Stimulated activated CD8-positive, alpha-beta memory T cell treated with anti-CD3 and anti-CD28 coated beads, Interleukin-7, amount 100 ng/mL, for 4 hours (primary cell): ENCODE measurements at places on chromosomes 5 and 9.

GRCh38 chr5:108531367-108532128 lies 149.7 kb upstream of the FBXL17 start:
- DNase-seq: no peak

GRCh38 chr9:83932011-83932410 lies 10.8 kb upstream of the KIF27 start:
- no peak for DNase-seq

DNA sequence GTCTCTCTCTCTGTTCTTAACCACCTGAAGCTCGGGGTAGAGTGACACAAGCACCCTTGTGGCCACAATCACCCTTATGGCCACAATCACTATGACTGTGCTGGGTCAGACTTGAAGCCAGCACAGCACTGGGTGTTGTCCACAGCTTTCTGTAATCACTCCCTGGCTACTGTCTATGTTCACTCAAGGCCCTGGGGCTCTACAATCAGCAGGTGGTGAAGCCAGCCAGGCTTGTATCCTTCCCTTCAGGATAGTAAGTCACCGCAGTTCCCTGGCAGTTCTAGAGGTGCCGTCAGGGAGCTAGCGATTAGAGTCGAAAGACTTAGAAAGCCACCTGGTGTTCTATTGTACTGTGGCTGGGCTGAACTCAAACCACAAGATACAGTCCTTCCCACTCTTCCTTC lies 44.2 kb downstream of the GDA start:
- no peak for DNase-seq

GRCh38 chr9:71306134-71306533 lies 184.7 kb upstream of the TRPM3 start:
- no peak for DNase-seq

GRCh38 chr5:43117092-43117491 lies 3.6 kb upstream of the ZNF131 start:
- DNase-seq: no peak

DNA sequence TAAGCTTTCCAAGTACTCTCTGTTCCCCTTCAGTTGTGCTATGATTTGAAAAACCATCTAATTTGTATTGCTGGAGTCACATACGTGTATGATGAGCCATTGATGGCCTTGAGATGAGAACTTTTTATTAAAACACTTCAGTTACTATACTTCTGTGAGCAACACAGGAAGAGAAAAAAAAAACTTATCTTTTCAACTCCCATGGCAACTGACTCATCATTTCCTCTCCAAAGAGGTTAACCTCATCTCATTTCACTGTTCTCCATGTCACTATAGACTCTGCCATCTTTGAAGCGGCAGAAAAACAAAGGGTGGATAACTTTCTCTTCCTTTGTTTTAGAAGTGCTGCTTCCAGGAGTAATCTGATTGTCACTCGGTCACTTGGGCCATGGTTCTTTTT lies 104.3 kb upstream of the PCSK1 start:
- DNase-seq: no peak

GRCh38 chr5:161305601-161306000 lies 240.9 kb downstream of the GABRB2 start:
- no peak for DNase-seq

GRCh38 chr9:87677776-87678587 lies 47.9 kb upstream of the CTSL start:
- DNase-seq: no peak

GRCh38 chr5:54159153-54159892 lies 151.1 kb downstream of the ARL15 start:
- DNase-seq: no peak

DNA sequence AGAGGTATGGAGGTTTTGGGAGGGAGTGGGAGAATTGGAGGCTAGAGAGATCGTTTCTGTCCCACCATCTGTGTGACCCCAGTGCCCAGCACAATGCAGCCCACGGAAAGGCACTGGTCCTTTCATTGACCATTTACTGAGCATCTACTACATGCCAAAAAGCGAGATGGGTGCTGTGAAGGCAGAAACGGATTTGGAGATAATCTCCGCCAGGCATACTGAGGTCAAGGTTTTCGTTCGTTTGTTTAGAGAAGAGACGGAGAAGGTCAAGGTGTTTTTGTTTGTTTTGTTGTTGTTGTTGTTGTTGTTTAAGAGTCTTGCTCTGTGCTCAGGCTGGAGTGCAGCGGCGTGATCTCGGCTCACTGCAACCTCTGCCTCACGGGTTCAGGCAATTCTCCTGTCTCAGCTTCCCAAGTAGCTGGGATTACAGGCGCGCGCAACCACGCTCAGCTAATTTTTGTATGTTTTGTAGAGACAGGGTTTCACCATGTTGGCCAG lies 593 bp upstream of the ZBTB43 start:
- no peak for DNase-seq

GRCh38 chr5:146005723-146006122 lies 69.3 kb downstream of the SH3RF2 start:
- DNase-seq: no peak

DNA sequence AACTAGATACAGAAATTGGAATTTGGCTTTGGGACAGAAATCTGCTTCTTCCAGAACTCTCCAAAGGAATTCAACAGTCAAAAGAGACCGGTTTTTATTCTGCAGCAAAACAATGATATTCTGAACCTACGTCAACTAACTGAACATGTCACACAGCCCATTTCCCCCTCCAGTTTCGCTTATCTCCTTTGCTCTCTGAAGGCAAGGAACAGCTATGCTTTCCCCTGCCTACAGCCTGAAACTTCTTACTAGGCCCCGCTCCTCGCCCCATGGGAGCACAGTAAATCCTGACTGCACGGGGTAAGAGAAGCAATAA lies 488 bp downstream of the SKIC3 start:
- DNase-seq: no peak

- DNase-seq: no peak
Observed at GRCh38 chr5:169811680-169812079, 168.6 kb downstream of the INSYN2B start.

DNA sequence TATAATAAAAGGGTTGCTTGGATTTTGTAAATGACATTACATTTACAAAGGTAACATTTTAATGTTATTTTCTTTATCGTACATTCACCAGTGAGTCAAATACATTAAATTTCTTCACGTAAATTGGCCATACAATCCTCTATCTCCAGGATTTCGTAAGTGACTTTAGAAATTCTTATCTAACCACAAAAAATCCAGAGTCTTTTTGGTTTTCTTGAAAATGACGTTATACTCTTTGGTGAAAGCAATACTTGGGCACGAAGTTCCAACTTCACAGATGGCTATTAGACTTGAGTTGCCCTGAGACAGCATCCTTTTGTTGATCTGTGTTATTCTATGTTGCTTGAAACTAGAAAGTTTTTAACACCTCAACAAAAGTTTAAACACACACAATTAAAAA lies 87.4 kb upstream of the CDH10 start:
- no peak for DNase-seq

DNA sequence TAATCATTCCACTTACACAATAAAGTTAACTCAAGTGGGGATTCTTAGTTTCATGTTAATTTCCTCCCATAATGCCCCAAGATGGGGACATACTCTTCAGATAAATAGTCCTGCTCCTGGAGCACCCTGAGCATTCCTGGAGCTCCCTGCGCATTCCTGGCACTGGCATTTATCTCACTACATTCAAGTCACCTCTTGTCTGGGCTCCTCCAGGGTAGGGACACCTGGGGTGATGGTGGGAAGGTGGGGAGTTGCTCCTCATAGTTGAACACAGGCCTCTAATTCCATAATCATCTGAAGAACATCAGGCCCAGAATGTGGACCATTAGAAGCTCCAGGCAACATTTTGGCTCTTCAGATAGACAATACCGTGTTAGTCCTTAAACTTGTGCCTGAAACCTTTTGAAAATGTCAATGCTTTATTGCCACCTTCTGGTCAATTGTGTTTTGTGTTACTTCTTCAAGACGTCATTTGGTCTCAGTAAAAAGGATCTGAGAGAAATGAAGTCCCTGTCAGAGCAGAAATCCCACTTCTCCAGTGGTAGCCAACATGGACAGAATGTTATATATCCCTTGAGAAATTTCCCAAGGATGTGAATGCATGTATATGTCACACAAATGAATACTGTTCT lies 14.2 kb upstream of the AGGF1 start:
- no peak for DNase-seq

DNA sequence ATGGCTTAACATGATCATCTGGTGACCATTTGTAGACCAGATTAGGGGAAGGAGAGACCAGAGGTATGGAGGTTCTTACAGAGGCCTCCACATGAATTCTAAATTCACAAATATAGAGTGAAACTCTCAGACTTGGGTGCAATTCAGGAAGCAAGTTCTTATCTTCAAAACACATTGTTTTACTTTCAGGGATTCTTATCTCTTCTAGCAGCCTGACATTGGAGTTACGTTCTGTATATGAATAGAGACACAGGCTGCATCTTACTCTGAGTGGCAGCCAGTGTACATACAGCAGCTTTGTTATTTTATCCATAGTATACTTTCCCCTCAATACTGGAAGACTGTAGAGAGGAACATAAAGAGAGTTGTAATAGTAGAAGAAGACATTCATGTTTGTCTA lies 1331.7 kb upstream of the WWC1 start:
- DNase-seq: no peak

DNA sequence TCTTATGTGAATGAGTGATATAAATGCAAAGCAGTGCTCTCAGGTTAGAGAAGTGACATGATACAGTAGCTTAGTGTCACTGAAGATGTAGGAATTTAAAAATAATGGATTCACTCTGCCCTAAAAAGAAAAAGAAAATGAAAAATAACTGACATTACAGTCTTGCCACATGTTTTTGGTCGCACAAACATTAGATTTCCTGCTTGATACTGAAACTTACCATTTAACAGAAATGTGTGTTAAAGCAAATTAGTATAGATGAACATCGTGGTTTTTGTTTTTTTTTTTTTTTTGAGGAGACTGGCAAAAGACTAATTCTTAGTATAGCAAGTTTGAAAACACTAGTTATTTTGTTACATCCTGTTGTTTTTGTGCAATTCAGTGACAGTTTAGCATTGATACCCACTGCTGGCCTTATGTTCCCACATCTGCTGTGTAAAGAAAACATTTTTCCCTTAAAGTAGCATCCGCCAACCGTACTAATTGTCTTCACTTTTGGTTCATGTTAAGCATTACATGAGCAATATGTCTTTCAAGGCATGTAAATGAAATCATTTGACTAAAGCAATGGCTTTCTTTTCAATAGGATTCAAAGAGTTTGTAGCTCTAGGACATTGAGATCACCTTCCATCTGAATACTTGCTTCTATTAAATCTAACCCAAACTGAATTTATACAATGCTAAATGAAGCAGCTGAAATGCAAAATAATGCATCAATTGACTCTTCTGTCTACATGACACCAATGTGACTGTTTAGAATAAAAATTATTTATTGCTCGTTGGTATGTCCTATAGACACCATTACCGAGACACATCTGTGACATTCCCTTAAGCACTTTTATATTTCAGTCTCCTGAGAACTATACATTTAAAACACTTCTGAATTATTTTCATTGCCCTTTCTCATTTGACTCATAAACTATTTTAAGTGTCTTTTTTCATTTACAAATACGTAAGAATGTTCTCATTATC lies 859.1 kb downstream of the MAT2B start:
- no peak for DNase-seq

- no peak for DNase-seq
Observed at GRCh38 chr9:128340691-128341434, 536 bp downstream of the SLC27A4 start.

GRCh38 chr5:160887780-160888179 lies 35.8 kb upstream of the ATP10B start:
- DNase-seq: no peak

GRCh38 chr9:120713257-120714087 lies 798 bp downstream of the MEGF9 start:
- no peak for DNase-seq

DNA sequence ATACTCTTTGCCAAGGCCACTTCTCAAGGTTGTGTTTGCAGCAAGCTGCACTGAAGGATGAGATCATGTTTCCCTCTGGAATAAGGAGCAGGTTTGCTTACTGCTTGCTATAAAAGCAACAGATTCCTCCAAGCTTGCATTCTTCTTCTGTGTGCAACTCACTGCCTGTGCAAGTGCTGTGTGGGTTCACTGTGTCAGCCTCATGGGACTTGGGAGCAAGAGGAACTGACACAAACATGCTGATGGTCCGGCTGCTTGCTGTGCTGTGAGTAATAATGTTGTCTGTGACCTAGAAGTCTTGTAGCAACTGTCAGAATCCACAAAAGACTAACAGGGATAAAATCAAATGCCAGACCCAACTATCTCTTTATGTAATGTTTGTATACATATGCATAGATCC lies 33.6 kb upstream of the SHC3 start:
- DNase-seq: no peak

- DNase-seq: no peak
Observed at GRCh38 chr5:67032921-67033664, 163.5 kb downstream of the CD180 start.

DNA sequence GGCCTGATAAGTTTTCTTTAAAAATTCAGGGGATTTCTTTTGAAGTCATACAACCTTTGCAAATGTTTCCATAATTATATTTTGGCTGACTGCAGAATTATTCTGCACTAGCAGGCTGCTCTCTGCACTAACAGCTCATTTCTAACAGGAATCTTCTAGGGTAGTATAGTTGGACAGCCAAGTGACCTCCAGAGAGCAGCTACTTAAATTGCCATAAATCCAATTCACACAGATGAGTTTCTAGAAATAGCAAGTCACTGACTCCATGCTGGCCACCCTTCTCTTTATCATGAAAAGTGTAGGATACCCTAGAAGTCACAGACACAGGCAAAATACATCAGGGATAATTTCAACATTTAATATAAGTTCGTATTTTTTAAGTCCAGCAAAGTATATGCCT lies 110.9 kb upstream of the TARS1 start:
- DNase-seq: no peak

DNA sequence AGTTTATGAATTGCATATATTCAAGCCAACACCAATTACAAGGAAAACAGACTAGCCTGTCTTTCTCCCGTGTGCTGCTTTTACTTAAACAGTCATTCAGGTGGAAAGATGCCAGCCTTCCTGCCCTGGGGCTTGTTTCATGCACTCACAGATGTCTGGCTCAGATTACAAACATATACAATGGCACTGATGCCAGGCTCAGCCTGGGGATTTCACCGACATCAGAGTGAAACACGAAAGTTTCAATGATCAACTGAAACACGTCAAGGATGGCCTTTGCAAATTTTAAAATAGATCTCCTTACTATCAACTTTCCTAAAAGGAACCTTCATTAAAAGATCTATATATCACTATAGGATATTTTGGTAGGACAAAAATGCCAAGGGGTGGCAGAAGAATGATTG lies 1576.5 kb downstream of the EFNA5 start:
- no peak for DNase-seq
